ENCODE measurements at places on chromosomes 2 and 18.

- H3K36me3 ChIP-seq: no peaks in the 10 kb centered on the region
- H3K27ac ChIP-seq: no peak overlapping the region
- DNase-seq: no peak
- H3K27me3 ChIP-seq: peaks cover 4% of the 10 kb centered on the region
- no peaks in the 10 kb centered on the region for H3K4me1 ChIP-seq
- no peak overlapping the region for H3K4me3 ChIP-seq
These were observed 215.4 kb downstream of the AGAP1 start for GRCh38 chr2:235709124-235709813.

DNA sequence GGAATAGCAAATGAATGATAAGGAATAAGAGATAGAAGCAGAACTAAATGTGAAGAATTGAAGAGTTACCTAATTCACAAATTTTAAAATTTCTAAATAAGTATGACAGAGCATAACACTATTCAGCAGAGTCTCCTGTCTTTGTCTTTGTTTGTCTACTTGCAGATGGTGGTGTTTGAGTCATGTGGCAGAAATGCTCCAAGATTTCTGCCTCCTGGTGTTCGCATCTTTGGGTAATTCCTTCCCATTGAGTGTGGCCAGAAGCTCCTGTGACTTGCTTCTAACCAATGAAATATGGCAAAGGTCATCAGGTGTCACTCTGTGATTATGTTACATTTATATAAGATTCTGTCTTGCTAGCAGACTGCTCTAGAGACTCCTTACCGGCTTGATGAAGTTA lies 45.6 kb upstream of the GALNT3 start:
- no peak overlapping the region for H3K4me3 ChIP-seq
- H3K4me1 ChIP-seq: no peaks in the 10 kb centered on the region
- H3K36me3 ChIP-seq: peaks cover 5% of the 10 kb centered on the region
- no peak overlapping the region for H3K27ac ChIP-seq

DNA sequence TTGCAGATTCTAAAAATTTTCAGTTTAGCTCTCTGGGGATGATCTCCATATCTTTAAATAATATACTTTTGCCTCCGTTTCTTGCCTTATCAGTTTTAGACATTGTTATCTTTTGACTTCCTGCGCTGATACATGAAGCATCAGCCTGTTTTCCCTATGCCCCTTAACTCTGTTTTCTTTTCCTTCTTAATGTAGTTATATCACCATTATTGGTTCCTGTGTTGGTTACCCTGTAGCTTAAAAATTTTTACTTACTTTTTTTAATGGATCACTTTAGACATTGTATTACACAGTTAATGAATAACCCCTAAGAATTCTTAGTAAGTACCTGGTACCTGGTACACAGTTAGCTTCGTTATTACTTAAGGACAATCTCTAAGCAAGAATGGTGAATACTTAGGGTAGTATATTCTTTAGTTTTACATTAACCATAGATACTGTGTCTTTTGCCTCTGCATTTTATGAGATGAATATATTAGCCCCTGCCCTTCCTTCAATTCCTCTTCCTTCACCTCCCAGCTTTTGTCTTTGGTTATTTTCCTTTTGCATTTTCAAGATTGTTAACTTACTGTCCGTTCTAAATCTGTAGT lies 40.9 kb downstream of the BABAM2 start:
- H3K4me3 ChIP-seq: no peak overlapping the region
- H3K27me3 ChIP-seq: no peaks in the 10 kb centered on the region
- no peak for DNase-seq

DNA sequence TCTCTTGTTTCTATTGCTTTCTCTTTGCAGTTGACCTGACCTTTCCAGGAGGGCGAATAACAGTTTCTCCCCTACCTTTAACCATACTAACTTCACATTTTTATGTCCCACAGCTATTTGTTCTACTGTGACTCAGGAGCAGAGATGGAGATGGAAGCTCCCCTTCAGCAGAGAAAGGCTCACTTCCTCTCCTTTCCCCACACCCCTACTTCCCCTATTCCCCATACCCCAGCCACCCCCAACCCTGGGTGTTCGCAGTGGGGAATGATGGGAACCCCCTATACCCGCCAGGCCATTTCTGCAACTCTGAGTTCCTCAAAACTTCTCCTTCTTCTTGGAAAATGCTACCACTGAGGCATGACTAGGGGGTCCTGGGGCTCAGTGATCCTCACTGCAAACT lies 285.4 kb upstream of the MGAT5 start:
- peaks cover 19% of the 10 kb centered on the region for H3K4me1 ChIP-seq
- peaks cover 2% of the 10 kb centered on the region for H3K27me3 ChIP-seq
- H3K4me3 ChIP-seq: no peak overlapping the region
- no peaks in the 10 kb centered on the region for H3K36me3 ChIP-seq
- H3K27ac ChIP-seq: no peak overlapping the region

GRCh38 chr18:8471372-8471771 lies 137.9 kb upstream of the RAB12 start:
- peaks cover 11% of the 10 kb centered on the region for H3K27me3 ChIP-seq
- no peak for DNase-seq
- no peaks in the 10 kb centered on the region for H3K36me3 ChIP-seq
- H3K27ac ChIP-seq: no peak overlapping the region
- H3K4me1 ChIP-seq: no peaks in the 10 kb centered on the region

GRCh38 chr18:26874283-26874682 lies 8.8 kb upstream of the AQP4 start:
- H3K36me3 ChIP-seq: no peaks in the 10 kb centered on the region
- no peak overlapping the region for H3K4me3 ChIP-seq
- H3K27ac ChIP-seq: no peak overlapping the region
- H3K4me1 ChIP-seq: no peaks in the 10 kb centered on the region
- no peak for DNase-seq
- no peaks in the 10 kb centered on the region for H3K27me3 ChIP-seq

GRCh38 chr2:61512768-61513398 lies 25.3 kb downstream of the XPO1 start:
- peak overlapping the region; percentile 45 for H3K27ac ChIP-seq
- DNase-seq: no peak
- H3K27me3 ChIP-seq: no peaks in the 10 kb centered on the region
- no peak overlapping the region for H3K4me3 ChIP-seq

DNA sequence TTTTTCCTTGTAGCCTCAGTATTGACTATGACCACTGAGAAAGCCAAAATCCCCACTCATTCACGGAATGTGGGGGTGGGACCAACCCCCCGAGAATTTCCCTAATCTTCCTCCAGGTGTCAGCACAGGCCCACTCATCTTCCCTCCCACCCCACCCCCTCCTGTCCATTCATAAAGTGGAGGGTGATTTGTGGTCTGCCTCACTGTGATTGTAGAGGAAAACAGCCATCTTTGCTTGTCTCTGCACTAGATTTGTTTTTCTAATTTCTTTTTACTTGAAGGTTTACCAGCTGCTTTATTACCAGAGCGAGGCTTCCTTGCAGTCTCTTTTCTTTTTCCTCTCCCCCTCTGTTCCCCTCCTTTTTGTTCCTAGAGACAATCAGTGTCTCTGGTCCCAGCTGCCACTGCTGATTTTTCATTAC lies 171.8 kb downstream of the ICOS start:
- no peak overlapping the region for H3K4me3 ChIP-seq
- no peaks in the 10 kb centered on the region for H3K36me3 ChIP-seq
- no peak overlapping the region for H3K27ac ChIP-seq
- peaks cover 15% of the 10 kb centered on the region for H3K27me3 ChIP-seq

DNA sequence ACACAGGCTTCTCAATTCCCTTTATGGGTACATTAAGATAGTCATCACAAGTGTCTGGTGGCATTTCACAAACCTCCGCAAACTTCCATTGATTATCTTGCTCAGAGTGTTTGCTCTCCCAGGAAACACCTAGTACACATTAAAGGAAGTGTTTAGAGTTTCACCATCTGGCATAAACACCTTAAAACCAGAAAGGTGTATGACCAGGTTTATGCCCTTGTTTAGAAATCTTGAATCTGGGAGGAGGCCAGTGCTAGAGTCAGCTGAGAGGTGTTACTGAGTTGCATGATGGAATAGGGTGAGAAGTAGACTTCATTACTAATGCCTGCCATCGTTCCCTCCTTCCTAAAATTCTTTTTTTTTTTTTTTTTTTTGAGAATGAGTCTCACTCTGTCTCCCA lies 78.9 kb upstream of the FAM237A start:
- H3K27ac ChIP-seq: no peak overlapping the region
- no peak for DNase-seq
- no peaks in the 10 kb centered on the region for H3K4me1 ChIP-seq
- no peak overlapping the region for H3K4me3 ChIP-seq
- H3K36me3 ChIP-seq: no peaks in the 10 kb centered on the region
- H3K27me3 ChIP-seq: peaks cover 2% of the 10 kb centered on the region

- no peak for DNase-seq
- H3K27ac ChIP-seq: no peak overlapping the region
These were observed 25.7 kb downstream of the SRBD1 start for GRCh38 chr2:45585267-45585861.

- no peak overlapping the region for H3K27ac ChIP-seq
- no peaks in the 10 kb centered on the region for H3K27me3 ChIP-seq
- no peak for DNase-seq
- H3K4me3 ChIP-seq: no peak overlapping the region
- peaks cover 4% of the 10 kb centered on the region for H3K36me3 ChIP-seq
- H3K4me1 ChIP-seq: no peaks in the 10 kb centered on the region
These were observed 86.1 kb downstream of the L3MBTL4 start for GRCh38 chr18:6328621-6329010.

DNA sequence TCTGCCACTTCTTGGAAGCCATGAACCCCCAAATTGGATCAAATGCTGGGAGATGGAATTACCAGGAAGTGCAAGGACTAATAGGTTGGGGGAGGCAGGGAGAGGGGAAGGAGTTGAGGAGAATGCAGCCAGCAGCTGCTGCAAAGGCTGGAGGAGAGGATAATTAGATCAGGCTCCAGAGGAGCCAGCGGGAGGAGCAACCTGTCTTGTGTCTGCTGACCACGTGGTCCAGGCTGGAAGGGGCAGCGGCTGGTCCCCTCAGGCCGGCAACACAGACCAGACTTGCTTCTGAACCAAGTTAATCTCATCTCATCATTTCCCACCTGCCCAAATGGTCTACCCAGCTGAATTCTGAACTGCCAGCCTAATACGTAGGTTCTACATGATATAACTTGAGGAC lies 68.3 kb downstream of the MRO start:
- H3K27me3 ChIP-seq: peaks cover 27% of the 10 kb centered on the region
- DNase-seq: no peak
- no peak overlapping the region for H3K4me3 ChIP-seq
- H3K27ac ChIP-seq: no peak overlapping the region
- H3K36me3 ChIP-seq: no peaks in the 10 kb centered on the region

DNA sequence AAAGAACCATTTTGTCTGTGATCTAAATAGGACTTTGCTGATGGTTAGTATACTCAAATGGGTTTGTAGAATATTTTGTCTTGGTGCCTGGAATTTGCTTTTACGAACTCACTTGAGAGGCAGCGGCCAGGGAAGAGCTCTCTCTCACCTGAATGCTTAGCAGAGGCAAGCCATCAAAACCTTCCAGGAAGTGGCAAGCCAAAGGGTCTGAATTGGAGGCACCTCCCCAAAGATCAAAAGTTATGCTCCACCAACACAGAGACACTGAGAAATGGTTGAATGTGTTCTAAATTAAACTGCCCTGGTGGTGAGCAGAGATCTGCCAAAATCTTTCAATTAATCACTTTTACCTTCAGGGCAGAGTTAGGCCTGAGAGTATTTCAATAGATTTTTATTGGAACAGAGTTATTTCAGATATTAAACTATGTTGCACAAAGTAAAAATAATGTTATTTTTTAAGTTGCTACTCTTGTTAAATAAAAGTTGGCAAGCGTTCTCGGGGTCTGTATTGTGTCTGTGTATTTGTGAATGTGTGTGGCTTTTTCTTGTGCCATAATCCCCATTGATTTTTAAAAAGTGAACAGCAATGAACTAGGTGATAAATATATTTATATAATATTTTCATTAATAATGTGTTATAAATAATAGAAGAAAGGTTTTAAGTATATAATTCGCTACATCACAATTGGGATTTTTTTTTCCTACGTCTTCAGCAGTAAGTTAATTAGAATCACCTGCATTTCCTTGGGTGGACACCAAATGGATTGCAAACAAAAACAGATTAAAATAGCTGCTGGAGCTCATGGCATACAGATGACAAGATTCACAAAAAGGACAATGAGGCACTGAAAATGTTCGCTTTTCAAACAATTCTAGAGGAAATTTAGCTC lies 416.1 kb downstream of the ARHGAP15 start:
- peak overlapping the region; percentile 24 for H3K27ac ChIP-seq
- peaks cover 2% of the 10 kb centered on the region for H3K4me1 ChIP-seq
- no peak for DNase-seq
- H3K4me3 ChIP-seq: no peak overlapping the region

GRCh38 chr2:54915101-54915500 lies 135.2 kb downstream of the RTN4 start:
- no peaks in the 10 kb centered on the region for H3K4me1 ChIP-seq
- DNase-seq: no peak
- H3K27ac ChIP-seq: no peak overlapping the region
- peaks cover 23% of the 10 kb centered on the region for H3K36me3 ChIP-seq
- no peaks in the 10 kb centered on the region for H3K27me3 ChIP-seq

GRCh38 chr2:78202986-78203670 lies 681.0 kb upstream of the LRRTM4 start:
- no peaks in the 10 kb centered on the region for H3K4me1 ChIP-seq
- H3K27me3 ChIP-seq: no peaks in the 10 kb centered on the region
- H3K4me3 ChIP-seq: no peak overlapping the region
- no peak overlapping the region for H3K27ac ChIP-seq
- no peak for DNase-seq

- H3K4me1 ChIP-seq: peaks cover 3% of the 10 kb centered on the region
- H3K4me3 ChIP-seq: no peak within 1 kb of the TSS
- no peak within 1 kb of the TSS for H3K27ac ChIP-seq
- no peaks in the 10 kb centered on the region for H3K36me3 ChIP-seq
- peaks cover 3% of the 10 kb centered on the region for H3K27me3 ChIP-seq
These were observed at the start of gene ZSWIM2 for GRCh38 chr2:186848873-186849578. Gene ZSWIM2, minus strand, starts transcription at chr2:186849170. Its CDS starts 40 bp downstream, at chr2:186849130.

DNA sequence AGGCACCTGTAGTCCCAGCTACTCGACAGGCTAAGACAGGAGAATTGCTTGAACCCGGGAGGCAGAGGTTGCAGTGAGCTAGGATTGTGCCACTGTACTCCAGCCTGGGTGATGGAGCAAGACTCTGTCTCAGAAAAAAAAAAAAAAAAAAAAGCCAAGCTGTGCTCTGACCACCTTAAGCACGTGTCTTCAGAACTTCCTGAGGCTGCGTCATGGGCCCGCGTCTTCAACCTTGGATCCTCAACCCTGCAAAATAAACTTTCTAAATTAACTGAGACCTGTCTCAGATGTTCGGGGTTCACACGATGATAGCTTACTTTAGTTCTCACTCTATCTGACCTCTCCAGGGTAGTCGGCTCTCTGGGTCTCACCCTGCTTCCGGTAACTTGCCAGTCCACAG lies 65.8 kb upstream of the CABLES1 start:
- H3K36me3 ChIP-seq: no peaks in the 10 kb centered on the region
- DNase-seq: no peak
- peaks cover 36% of the 10 kb centered on the region for H3K4me1 ChIP-seq
- peak overlapping the region; percentile 9 for H3K4me3 ChIP-seq
- H3K27ac ChIP-seq: peak overlapping the region; percentile 6

- H3K27me3 ChIP-seq: no peaks in the 10 kb centered on the region
- no peaks in the 10 kb centered on the region for H3K4me1 ChIP-seq
- H3K27ac ChIP-seq: no peak overlapping the region
- H3K36me3 ChIP-seq: no peaks in the 10 kb centered on the region
These were observed 48.5 kb upstream of the DTNA start for GRCh38 chr18:34661464-34662087.

Measured in memory B cell (primary cell).